Stimulated activated naive CD4-positive, alpha-beta T cell treated with Interleukin-2 at 50 U/mL for 16 hours (primary cell): ENCODE measurements at places on chromosomes 11 and 22.
A peak's percentile ranks its signal among the peaks of the same experiment; 100 is the strongest.

- DNase-seq = no peak
Observed at GRCh38 chr11:43921561-43922294, 20.7 kb upstream of the C11orf96 start.

DNA sequence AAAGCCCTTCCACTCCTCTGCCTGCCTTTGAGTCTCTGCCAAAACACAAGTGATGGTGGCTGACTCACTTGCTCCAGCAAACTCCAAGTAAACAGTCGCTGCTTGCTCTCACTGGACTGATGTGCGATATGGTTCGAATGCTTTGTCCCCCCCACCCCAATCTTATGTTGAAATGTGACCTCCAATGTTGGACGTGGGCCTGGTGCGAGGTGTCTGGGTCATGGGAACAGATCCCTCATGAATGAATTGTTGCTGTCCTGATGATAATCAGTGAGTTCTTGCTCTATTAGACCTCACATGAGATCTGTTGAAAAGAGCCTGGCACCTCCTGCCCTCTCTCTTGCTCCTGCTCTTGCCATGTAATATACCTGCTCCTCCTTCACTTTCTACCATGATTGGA is 747.9 kb downstream of the OPCML start:
- no peak for DNase-seq

GRCh38 chr22:45413368-45414211 is at the start of the genes RIBC2 and SMC1B:
RIBC2 (plus strand) TSS chr22:45413693; CDS start chr22:45413887, 194 bp downstream.
SMC1B (minus strand) TSS chr22:45413599; CDS start chr22:45413567, 32 bp downstream.
- DNase-seq = peak; percentile 76

- no peak for DNase-seq
Observed at GRCh38 chr11:27312110-27312509, 50.9 kb downstream of the CCDC34 start.

DNA sequence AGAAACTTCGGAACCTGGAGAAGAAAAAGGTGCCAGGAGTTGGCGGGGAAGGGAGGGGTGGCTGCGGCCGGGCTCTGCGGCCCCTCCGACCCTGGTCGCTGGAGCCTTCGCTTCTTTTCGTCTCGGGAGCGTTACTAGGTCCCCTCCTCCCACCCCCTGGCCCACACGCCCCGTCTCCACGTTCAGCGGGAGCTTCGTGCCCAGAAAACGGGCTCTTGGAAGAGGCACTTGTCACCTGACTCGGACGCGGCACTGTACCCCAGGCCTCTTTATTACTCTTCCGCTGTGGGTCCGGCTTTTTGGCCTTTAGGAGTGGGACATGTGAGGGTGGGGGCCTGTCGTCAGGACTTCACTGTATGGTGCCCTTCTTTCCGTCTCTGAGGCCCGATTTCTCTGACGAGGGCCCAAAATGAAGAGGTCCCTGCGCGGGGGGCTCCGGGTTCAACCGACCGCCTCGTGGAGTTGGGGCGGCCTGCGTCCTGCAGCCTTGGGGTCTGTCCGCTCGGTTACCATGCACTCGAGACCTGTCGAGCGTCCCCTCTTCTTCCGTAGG is 1.2 kb downstream of the CAPRIN1 start:
- peak; percentile 36 for DNase-seq

DNA sequence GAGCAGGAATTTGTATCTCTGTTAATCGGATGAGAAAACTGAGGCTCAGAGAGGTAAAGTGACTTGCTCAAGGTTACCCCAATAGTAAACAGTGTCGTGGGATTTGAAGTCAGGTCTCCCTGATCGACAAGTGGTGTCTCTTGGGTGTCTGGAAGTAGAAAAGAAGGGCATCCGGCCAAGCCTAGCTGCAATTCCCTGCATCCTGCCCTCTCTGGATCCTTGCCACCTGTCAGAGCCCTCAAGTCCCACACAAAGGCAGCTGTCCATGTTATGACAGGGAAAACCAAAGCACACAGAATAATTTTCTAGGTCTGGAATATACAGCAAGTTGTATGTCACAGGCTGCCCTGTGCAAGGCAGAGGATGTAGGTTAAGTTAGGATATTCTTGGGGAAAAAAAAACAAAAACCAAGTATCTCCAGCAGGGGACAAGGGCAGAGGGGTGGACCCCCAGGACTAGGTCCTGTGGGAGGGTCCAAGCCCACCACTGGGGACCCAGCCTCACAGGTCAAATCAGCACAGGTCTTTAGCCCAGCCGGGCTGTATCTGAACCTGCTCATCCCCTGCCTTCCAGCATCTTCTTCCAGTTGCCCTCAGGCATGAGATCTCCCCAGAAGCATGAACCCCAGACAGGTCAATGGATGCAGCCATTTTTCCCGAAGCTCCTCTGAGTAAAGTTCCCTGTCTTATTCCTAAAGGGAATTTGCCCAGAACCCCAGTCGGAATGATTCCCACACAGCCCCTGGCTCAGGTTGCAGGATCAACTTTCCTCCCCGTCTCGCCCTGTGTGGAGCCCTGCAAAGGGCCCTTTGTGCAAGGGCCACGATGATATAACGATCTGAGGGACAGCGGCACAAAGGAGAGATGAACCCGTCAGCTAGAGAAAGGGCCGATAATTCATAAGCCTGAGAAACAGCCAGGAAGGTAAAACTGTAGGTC is 15.0 kb downstream of the USH1C start:
- DNase-seq = no peak
